Hematopoietic multipotent progenitor cell treated with erythropoietin and hydrocortisone succinate and interleukin-3 and kit ligand, for 4 days (in vitro differentiated cells): ENCODE measurements at places on chromosomes 7 and 10.

DNA sequence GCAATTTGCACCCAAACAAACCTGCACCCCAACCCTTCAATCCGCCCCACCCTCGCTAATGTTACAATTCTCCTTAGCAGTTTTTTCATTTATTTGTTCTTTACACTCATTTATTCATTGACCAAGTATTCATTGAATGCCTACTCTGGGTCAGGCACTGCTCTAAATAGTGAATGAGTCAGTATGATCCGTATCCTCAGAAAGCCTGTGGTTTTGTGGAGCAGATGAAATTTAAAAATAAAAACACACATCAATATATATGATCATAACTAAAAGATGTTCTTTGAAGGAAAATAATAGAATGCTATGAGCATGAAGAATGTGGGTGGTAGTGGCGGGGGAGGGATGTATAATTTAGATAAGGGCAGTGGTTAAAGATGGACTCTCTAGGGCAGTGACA lies 13.3 kb downstream of the IFIT5 start:
- DNase-seq = no peak

GRCh38 chr7:129769866-129770808 lies 158.6 kb downstream of the NRF1 start:
- no peak for DNase-seq

- DNase-seq = no peak
Observed at GRCh38 chr10:91073286-91073979, 147.0 kb upstream of the PCGF5 start.

GRCh38 chr7:16318989-16319915 lies 102.1 kb downstream of the CRPPA start:
- DNase-seq = peak; percentile 16

GRCh38 chr10:61692447-61693010 lies 29.8 kb downstream of the CABCOCO1 start:
- no peak for DNase-seq

GRCh38 chr7:139431010-139431409 lies 52.5 kb downstream of the KLRG2 start:
- no peak for DNase-seq

- no peak for DNase-seq
Observed at GRCh38 chr7:151845412-151846205, 31.3 kb downstream of the PRKAG2 start.

- DNase-seq = no peak
Observed at GRCh38 chr7:37439653-37440026, 9.0 kb downstream of the ELMO1 start.
